Activated CD4-positive, CD25-positive, alpha-beta regulatory T cell (primary cell): ENCODE measurements at places on chromosomes 2 and 18.

DNA sequence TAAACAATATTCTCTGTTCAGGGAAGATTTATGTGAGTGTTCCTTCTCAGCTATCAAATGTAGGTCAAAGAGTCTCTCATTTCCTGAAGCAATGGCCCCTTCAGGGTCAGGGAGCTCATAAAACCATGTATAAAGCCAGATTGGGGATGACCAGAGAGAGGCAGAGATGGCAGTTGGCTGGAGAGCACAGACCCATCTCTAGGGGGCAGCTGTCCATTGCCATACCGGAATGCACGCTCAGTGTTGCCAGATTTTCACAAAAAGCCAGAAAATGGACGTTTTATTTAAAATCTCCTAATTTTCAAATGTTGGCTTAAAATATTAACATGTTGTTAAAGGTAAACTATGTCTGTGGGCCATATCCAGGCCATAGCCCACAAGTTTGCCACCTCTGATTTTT is 1920.7 kb upstream of the CELF4 start:
- DNase-seq = no peak

- DNase-seq = no peak
Measured at GRCh38 chr2:37453027-37453426, 108.6 kb downstream of the QPCT start.

DNA sequence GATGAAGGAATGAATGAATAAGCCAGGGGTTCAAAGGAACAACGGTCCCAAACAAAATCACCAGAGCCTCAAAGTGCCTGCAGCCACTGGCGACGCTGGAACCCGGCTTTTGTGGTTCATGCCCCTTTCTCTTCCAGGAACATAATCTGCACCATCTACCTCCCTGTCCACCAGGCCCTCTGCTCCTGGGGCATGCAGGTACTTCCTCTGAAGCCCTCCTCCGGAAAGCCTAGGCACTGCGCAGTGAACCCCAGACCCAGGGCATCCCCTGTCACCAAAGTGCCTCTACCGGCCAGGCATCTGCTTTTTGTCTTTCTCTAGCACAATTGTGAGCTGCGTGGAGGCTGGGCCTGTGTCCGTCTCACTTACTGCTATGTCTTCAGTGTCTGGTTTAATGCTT is 98.6 kb upstream of the TMEM200C start:
- DNase-seq = no peak

DNA sequence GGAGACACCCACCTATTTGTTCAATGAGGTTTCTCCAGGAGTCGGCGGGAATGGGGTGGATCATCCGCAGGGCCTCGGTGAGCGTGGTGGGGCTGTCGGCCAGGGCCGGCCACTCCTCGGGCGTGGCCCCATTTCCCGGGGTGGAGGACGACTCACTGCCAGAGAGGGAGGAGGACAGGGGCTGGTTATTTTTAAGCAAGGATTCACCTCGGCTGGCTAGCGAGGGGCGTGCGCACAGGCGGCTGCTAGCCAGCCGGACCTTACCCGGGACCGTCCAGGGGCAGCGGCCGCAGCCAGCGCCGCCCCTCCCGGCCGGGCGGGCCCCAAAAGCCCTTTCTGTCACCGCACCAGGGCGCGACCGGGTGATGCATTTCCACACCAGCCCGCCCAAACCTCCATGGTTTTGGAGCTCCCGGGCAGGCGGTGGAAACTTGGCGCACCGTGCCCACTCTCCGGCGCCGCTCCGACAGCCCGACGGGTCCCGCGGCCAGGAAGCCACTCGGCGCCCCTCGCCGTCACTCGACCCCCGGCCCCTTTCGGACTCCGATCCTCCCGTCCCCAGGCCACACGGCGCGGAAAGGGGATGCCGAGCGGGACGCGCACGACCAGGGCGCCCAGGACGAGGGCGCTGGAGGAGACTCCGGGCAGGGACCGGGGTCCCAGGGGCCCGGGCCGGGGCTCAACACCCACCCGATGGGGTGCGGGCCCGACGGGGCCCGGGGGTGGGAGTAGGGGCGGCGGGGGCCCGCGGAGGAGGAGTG is 57.1 kb downstream of the SNORC start:
- DNase-seq = no peak

- DNase-seq = peak; percentile 39
Measured at GRCh38 chr2:85707304-85707703, 13.1 kb downstream of the GNLY start.

- DNase-seq = peak; percentile 60
Measured at GRCh38 chr2:9473985-9474360, 378 bp upstream of the IAH1 start.

- DNase-seq = no peak
Measured at GRCh38 chr18:70422391-70422965, 133.6 kb downstream of the SOCS6 start.

GRCh38 chr2:75497256-75497655 is 63.5 kb downstream of the EVA1A start:
- no peak for DNase-seq

DNA sequence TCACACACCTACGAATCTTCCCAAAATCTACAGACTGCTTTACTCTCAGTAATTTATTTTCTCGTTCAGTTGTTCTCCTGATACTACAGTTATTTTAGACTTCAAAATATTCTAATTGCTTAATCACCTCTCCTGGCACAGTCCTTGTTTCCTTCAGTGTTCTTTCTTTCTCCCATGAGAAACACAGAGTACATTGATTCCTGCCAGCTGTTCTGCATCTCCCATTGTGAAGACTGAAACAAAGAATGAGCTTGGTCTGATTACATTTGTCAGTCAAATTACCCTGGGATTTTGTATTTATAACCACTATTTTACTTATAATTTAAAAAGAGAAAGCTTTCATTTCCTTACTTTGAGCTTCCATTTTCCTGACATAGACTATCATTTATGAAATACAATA is 63.9 kb upstream of the TANK start:
- no peak for DNase-seq

GRCh38 chr2:60499651-60500265 is 53.7 kb downstream of the BCL11A start:
- no peak for DNase-seq

DNA sequence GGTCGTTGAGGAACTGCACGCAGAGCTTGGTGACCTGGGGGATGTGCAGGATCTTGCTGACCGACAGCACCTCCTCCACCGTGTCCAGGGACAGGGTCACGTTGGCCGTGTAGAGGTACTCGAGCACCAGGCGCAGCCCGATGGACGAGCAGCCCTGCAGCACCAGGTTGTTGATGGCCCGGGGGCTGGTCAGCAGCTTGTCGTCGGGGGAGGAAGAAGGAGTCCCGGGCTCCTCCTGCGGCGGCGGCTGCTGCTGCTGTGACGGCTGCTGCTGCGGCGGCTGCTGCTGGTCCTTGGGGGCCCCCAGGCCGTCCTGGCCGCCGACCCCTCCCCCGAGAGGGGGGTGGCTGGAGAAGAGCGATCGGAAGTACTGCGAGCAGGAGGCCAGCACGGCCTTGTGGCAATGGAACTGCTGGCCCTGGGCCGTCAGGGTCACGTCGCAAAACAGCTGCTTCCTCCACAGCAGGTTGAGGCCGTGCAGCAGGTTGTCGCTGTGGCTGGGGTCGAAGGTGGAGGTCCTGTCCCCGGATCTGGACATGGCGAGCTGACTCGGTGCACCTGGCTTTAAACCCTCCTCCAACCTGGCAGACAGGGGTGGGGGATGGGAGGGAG is 2.7 kb downstream of the KLHL14 start:
- DNase-seq = no peak

- DNase-seq = no peak
Measured at GRCh38 chr2:109069331-109070194, 59.4 kb upstream of the SH3RF3 start.

GRCh38 chr2:161915121-161915520 is 158.9 kb downstream of the DPP4 start:
- DNase-seq = no peak

GRCh38 chr2:217930761-217931563 is 71.8 kb downstream of the TNS1 start:
- DNase-seq = no peak

GRCh38 chr2:203915256-203915655 is 21.3 kb upstream of the ICOS start:
- no peak for DNase-seq

DNA sequence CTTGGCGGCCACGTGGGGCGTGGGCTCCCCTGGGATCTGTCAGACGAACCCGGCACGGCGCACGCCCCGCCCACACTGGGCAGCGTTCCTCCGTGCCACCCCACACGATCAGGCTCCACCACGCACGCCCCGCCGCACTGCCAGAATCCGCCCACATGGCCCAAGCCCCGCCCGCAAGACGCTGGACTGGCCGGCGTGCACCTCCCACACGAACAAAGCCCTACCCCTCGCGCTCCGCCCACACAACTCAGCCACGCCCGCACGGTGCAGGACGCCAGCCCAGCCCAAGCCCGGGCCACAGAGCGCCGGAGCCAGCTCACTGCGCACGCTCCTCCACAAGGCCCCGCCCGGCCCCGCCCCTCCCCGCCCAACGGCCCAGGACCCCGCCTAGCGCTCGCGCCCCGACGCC is 555 bp downstream of the TMEM18 start:
- peak; percentile 100 for DNase-seq

- DNase-seq = no peak
Measured at GRCh38 chr18:28065031-28065792, 111.7 kb downstream of the CDH2 start.

DNA sequence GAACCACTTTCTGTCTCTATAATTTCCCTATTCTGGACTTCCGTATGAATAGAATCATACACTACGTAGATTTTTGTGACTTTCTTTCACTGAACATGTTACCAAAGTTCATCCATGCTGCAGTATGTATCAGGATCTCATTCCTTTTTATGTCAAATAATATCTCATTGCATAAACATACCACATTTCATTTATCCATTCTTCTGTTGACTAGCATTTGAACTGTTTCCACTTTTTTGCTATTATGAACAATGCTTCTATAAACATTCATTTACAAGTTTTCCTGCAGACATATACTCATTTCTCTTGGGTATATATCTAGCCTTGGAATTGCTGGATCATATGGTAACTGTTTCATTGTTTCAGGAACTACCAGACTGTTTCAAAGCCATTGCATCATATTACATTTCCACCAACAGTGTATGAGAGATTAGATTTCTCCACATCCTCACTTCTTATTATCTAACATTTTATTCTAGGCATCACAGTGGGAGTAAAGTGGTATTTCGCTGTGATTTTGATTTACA is 186.2 kb downstream of the DYM start:
- no peak for DNase-seq

GRCh38 chr18:78878335-78878734 is 101.3 kb upstream of the SALL3 start:
- DNase-seq = no peak

GRCh38 chr2:60885683-60886082 is 4.3 kb downstream of the REL start:
- DNase-seq = no peak

GRCh38 chr2:112275311-112275886 is at the start of gene ZC3H6:
ZC3H6 (plus strand) TSS chr2:112275597; CDS start chr2:112275995, 398 bp downstream.
- peak; percentile 98 for DNase-seq

- no peak for DNase-seq
Measured at GRCh38 chr18:67183398-67183797, 333.1 kb downstream of the DSEL start.

- DNase-seq = no peak
Measured at GRCh38 chr2:168079236-168079635, 168.2 kb downstream of the STK39 start.

DNA sequence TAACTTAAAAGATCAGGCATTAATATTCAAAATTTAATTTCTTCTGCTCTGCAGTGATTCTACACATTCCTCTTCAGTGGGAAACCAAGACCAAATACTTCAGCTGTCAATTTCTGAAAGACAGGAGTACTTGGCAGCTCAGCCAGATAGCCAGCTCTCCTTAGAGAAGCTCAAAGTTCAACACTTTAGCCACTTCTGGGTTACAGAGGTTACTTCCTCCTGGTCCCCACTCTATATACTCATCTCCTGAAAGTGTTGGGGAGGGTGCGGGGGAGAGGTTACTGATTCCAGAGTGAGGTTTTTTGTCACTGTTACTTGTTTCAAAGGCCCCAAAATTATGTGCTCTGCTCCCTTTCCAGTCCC is 4.1 kb downstream of the CYTIP start:
- no peak for DNase-seq

DNA sequence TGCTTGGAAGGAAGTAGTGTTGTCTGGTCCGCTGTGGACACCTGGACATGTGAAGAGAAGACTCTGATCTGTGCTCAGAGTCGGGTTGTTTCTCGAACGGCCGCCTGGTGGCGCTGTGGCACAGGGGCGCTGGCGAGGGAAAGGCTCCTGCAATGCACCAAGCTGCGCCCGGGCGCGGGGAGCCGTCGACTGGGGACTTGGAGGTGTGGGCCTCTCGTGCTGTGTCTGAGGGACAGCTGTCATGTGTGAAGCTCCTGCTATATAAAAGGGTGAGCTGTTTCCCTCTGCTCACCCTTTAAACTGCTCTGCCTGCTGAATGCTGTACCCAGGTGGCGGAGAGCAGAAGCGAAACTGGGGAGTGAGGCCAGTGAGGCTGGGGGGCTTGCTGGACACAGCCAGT is 44.0 kb downstream of the GNAL start:
- peak; percentile 31 for DNase-seq

DNA sequence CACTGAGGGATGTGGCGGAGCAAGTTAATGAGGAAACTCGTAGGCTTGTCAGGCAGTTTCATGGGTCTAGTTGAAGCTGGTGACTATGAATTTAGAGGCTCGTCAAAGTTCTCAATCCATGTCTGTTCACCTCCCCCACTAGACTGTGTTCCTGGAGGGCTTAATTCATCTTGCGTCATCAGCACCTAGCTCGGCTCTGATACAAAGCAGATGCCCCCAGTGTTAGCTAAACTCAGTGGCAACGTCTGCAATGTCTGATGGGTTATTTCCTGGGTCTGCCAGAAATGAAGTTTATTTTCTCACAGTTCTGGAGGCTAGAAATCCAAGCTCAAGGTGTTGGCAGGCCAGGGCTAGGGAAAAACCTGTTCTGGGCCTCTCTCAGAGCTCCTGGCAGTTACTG is 140.6 kb downstream of the PID1 start:
- no peak for DNase-seq

DNA sequence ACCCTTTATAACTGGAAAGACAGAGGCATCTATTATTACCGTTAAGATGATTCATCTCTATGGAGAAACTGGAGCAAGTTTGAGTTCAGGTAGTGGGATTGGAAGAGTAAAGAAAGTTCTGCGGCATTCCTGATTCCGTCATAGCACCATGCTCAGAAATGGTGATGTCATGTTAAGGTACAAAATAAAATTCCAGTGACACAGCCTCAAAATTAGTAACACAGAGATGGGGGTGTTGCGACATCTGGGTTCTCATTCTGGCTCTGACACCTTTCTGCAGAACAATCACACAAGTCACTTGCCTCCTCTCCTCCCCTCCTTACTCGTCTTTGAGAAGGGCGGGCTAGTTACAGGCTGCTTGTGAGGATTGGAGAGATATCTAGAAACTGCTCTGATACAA is 105.7 kb downstream of the DPP10 start:
- no peak for DNase-seq

GRCh38 chr2:181456660-181457120 is 496 bp upstream of the ITGA4 start:
- peak; percentile 10 for DNase-seq

GRCh38 chr2:60416221-60417008 is 137.0 kb downstream of the BCL11A start:
- DNase-seq = no peak
